A172 (cell line): ENCODE measurements at places on chromosomes 1 and 21.
A peak's percentile ranks its signal among the peaks of the same experiment; 100 is the strongest.

GRCh38 chr1:236565530-236565929 is 38.8 kb downstream of the HEATR1 start:
- no peak for DNase-seq

GRCh38 chr1:175154629-175155472 is 37.7 kb downstream of the KIAA0040 start:
- DNase-seq: peak; percentile 57

DNA sequence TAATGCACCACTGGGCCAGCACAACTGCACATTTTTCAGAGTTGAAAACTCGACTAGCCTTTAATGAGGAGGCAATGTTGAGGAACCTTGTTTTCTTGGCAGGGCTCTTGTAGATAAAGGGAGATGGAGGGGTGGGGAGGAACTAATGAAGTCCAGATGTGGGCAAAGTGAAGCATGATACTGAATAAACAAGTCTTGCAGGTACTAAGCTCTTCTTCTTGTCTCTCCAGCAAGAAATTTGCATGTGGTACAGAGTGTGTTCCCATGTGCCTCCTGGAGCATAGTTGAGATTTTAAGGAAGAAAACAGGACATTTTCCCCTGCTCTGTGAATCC is 47.0 kb downstream of the PLPP3 start:
- DNase-seq: no peak

DNA sequence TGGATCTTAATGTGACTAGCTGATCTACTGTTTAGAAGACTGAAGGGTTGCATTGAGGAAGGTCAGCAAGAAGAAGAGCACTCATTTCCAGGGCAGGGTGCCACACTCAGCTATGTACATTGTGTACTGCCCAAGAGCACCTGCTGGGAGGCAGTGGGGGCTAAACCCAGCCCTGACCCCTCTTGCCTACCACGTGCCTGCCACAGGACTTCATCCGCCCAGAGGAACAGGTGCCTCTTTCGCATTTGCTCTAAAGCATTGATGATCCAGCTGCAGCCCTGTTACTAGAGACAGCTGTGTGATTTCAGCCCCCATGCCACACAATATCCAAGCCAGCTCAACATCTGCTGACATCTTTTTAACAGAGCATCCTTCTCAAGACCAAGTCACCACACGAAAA is 341.8 kb downstream of the LMX1A start:
- no peak for DNase-seq

DNA sequence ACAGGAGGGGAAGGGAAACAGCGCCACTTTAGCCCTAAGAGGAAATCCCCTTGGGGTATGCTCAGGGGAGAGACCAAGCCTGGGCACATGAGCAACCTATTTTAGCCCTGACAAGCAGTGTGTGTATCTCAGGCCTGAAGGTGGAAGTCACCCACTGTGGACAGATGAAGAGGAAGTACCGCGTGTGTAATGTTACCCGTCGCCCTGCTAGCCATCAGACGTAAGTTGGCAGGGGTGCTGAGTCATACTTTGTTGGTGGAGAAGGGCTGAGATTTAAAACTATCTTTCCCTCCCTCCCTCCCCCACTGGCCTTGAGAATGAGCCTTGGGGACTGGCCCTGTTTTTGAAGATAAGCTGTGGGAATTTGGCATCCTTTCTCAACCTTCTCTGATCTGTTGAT is 11.2 kb downstream of the AGO1 start:
- peak; percentile 51 for DNase-seq

- DNase-seq: no peak
Measured at GRCh38 chr1:1562556-1563195, 12.0 kb downstream of the SSU72 start.

GRCh38 chr21:38995731-38996130 is 187.5 kb downstream of the PSMG1 start:
- no peak for DNase-seq

- DNase-seq: no peak
Measured at GRCh38 chr1:210822932-210823331, 311.0 kb downstream of the KCNH1 start.

DNA sequence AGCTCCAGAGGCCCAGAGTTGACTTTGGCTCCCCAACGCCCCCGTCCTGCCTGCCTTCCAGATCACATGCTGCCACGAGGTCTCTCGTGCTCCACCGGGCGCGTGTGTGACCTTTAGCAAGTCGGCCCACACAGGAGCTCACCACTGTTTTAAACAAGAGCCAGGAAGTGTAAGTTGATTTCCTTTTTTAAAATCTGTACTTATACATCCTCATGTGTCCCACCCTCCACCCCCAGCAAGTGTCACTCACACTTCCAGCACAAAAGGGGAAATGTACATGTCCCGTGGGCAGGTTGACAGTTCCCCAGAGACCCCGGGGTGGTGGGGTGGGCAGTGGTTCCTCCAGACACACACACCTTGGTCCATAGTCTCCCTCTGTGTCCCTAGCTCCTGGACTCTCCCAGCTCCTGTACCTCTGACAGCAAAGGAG is 84.4 kb downstream of the STUM start:
- DNase-seq: no peak

DNA sequence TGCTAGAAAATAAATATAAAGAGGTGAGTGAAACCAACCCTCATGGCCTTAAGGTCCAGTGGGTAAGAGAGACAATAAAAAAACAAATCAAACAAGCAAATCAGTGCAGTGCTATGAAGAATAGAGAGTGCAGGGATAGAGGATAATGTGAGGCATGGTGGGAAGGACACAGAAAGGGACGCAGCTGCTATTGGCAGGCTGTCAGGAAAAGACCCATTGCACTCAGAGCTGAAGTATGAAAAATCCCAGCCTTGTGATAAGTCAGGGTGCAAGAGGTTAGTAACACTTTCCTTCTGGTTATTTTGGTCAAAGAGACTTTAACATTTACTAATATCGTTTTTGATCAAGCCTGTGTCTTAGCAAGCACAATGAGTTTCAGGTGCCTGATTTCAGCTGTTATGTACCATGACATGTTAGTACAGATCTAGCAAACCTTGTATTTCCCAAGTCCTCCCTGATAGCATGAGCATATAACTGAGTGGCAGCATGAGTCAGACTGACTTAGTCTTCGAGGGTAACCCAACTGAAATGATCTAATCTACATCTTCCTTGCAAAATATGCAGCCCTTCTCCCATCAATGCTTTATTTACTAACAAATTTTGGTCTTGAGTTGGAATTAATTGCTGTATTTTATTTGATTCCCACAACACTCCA is 31.7 kb downstream of the CHML start:
- peak; percentile 63 for DNase-seq

DNA sequence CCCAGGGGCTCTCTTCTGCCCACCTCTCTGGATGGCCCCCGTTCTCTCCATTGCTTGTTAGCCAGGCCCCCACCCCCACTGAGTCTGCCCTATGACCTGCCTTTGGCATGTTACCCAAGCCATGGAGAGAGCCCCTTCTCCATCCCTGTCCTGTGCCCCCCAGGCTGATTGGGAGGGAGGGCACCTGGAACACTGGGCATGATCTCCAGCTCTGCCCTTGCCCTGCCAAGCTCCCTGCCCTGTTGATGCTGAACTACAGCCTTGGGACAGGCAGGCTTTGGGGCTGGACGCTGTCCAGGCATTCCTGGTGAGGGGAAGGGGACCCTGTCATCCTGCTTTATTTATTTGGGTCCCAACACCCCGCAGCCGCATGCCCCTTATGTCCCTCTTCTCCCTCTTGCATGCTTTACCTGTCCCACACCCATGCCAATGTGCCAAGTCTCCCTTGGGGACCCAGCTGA is 10.7 kb downstream of the TRIM46 start:
- no peak for DNase-seq

- no peak for DNase-seq
Measured at GRCh38 chr1:19444296-19445021, 40.9 kb downstream of the CAPZB start.

DNA sequence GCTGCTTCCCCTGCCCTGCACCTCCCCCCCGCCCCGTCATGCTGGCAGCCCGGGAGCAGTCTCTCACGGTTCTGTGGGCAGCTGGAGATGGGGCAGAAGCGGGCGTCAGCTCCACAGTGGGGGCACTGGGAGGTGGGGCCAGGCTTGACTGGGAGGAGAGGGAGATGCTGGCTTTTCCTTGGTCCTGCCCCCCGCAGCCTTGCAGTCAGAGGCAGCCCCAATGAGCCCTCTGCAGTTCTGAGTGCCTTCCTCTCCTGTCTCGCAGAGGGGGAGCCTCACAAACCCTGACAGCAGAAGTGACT is 21.7 kb downstream of the ARHGEF10L start:
- DNase-seq: peak; percentile 30

DNA sequence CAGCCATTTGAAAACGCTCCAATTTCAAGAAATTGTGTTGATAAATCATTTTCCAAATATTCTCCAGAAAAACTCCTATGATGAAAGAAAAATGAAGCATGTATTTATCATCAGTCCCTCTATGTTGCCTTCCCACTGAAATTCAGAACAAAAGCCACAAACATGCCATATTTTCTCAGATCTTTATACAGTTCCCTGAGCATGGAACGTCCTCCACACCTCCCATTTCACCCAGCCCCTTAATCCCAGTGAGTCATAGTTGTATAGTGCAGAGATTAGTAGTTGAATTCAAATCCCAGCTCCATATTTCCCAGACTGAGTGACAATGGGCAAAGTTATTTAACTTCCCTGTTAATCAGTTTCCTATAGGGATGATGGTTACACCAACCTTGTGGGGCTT is 20.6 kb upstream of the NPL start:
- peak; percentile 56 for DNase-seq

DNA sequence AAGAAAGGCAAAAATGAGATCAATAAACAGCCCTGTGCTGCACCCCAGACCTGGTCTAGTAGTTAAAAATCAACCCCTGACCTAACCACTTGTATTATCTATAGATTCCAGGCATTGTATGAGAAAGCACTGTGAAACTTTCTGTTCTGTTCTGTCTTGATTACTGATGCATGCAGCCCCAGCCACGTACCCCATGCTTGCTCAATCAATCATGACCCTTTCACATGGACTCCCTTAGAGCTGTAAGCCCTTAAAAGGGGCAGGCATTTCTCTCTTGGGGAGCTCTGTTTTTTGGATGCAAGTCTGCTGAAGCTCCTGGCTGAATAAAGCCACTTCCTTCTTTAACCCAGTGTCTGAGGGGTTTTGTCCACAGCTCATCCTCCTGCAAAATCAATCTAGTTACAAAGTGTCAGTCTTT is 24.2 kb upstream of the CD34 start:
- no peak for DNase-seq

GRCh38 chr1:85445906-85446305 is 19.1 kb downstream of the DDAH1 start:
- DNase-seq: no peak

DNA sequence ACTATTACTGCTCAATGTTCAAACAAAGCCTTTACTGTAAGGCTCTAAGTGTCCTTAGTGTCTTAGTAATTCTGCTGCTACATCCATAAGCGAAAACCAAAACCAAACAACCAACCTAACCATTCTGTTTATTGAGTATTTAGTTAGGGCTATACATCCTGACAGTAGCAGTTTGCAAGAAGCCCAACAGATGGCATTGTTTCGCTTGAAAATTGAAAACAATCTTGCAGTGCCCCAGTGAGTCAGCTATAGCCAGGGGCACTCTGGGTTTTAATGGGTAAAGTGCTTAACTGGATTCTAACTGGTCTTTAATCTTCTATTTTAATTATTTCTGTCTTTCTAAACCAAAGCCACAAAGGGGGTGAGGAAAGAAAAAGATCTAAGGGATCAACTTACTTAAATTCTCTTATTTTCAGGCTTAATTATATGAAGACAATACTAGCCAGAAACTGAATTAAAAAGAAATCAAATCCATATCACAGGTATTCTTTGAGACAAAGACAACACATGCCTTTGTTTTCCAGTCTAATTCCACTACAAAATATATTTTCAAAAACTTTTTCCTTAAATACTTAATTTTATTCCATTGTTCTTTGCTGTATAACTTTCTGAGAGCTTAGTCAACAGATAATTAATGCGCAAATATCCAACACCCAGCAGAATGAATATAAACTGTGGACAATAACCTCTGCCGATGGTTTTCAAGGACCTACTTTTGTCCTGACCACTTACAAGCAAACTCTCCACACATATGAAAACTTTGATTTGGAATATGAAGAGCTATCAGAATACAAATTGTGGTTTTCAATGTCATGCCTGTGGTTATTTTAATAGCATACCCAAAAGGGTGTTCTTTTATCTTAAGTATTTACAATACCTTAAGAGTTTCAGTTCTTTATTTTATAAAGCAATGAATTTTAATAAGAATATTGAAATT is 15.2 kb downstream of the POGZ start:
- DNase-seq: peak; percentile 93

DNA sequence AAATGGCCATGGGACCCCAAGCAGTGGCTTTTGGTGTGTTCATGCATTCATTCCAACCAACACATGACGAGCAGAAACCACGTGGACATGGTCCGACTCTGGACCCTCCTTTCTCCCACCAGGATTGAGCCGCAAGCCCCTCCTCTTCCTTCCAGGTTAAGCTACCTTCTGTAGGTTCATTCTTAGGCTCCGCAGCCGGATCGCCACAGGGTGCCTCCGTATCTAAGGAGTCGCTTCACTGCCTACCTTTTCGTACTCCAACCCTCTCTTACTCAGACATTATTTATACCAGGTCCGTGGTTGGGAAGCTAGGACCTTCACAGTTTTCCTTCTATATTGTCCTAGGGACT is 63.6 kb downstream of the RHBG start:
- no peak for DNase-seq

GRCh38 chr1:1347663-1348419 is 1.4 kb downstream of the DVL1 start:
- DNase-seq: no peak
